ENCODE measurements at places on chromosomes 5 and 9. TPM values are rescaled to one million over a fixed set of nuclear protein-coding genes. Genes with fewer than 3 reads are reported as not detected.

CWC27 gene
- 19.5 TPM for total RNA-seq

DOK3 gene
- total RNA-seq, result 21.6 TPM

SNCB gene
- total RNA-seq, result not detected

PFN3 gene
- total RNA-seq, result not detected

FYB1 gene
- 45.8 TPM for total RNA-seq

ITGA2 gene
- total RNA-seq, result 5.2 TPM

MAP1B gene
- 382 TPM for total RNA-seq

NKD2 gene
- 2.8 TPM for total RNA-seq
